ENCODE measurements at places on chromosomes 2 and 18.

- peak; percentile 96 for DNase-seq
These were observed at the start of gene SLC20A1 for GRCh38 chr2:112645310-112646101. TSS of gene SLC20A1 (plus strand) at chr2:112645939. CDS start at chr2:112646829, 890 bp downstream.

GRCh38 chr2:86461042-86461743 is 20.0 kb downstream of the KDM3A start:
- DNase-seq = no peak

DNA sequence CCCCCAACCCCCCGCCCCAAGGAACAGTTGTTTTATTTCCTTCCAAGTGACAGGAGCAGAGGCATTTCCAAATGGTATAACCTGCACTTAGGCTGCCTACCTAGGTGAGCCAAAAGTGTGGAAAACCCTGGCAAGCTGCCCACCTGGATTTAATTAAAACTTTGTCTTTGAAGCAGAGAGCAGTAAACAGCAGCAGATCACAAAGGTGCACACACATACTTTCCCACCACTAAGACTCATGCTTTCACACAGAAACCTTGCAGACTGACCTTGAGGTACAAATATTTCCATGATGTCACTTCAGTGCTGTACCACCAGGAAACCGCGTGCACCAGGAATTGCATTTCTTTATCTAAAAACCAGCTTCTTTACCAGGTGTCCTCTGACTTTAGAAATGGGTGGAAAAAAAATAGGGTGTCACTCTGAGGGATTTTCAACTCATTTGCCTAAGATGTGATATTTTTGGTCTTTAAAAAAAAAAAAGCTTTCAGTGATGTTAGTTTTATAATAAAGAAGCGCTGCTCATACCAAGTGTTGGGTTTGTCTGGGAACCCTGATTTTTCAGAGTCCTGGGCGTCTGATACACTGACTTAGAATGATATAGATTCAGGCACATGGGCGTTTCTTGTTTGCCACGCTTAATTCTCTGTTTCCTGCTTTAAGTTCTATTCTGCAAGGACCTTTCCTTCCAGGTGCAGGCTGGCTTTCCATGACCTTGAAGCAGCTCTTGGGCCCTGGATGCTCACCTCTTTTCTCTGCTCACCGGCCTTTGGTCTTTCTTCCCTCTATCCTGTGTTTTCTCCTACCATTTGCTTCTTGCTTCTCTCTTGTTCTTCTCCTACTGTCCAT is 70.7 kb upstream of the BCL2L11 start:
- DNase-seq = no peak

DNA sequence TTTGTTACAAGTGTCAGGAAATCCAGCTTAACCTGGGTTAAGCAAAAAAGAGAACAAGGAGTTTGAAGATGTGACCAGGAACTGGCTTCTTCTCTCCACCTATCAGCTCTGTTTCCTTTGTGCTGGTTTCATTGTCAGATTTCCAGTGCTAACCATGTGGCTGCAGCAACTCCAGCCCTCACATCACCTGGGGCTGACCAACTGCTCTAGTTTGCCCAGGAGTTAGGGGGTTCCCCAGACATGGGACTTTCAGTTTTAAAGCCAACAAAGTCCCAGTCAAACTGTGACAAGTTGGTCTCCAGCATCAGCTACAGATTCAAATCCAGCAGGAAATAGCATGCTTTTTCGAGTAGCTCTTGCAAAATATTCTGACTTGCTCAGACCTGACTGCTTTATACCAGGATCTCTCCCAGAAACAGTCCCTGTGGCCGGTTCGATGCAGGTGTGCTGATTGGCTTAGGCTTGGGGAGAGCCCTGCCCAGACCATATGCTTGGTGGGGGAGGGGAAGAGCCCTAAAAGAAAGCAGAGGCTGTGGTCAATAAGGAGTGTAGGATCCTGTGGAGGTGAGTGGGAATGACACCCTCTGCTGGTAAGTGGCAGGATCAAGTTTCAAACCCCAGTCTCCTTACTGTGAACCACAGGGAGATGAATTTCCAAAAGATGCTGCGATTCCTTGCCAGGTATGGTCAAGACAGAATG is 49.5 kb downstream of the KCNE4 start:
- DNase-seq = no peak

GRCh38 chr2:51976623-51977022 is 944.7 kb upstream of the NRXN1 start:
- DNase-seq = no peak

DNA sequence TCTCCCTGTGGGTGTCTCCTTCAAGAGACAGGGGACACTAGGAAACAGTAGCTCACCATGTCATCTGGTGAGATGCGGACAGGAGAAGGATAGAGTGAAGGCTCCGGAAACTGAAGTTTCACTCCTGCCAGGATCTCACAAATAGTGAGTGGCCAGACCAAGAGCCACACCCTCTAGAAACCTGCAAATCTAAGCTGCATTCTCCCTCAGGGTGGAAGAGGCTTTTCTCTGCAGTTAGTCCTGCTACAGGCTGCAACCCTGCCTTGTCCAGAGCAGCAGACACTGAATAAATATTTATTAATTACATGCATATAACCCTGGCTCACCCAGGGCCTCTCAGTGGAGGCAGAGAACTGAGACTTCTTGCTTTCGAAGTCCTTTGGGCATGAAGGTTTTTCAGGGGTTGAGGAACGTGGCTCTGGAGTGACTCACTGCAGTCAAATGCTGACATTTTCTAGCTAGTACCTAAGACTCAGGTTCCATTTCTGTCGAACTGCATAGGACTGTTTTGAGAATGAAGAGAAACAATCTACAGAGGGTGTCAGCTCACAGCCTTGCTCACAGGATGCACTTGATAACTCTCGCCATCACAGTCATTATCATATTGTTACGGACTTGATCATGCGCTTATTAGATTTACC is 87.3 kb downstream of the ACTR2 start:
- DNase-seq = no peak

DNA sequence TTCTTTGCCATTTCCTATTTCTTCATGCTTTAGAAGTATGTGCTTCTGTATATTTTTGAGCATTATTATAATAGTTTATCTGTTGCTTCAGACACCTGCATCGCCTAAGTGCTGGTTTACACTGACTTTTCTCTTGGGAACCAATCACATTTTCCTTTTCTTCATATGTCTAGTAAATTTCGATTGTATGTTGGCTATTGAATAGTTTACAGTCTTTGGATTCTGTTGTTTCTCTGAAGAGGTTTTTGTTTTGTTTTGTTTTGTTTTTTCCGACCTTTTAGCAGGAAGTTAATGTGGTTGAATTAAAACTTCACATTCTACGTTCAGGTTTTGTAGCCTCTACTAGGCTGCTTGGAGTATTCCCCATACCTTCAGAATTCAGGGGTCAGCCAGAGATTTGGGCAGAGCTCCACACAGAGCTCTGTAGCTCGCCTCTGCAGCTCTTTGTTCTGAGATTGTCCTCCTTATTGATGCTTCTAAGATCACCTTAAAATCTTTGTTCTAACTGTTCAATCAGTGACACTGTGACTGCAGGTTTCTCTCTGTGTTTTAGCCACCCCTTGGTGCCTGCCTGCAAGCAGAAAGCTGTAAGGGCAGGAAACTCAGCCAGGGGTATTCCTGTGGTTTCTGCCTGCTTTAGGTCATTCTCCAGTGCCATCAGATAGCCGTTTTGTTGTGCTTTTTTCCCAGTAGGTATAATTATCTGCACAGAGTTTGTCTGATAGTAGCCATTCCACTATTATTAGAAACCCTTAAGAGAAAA is 83.4 kb downstream of the FAM168B start:
- DNase-seq = no peak

DNA sequence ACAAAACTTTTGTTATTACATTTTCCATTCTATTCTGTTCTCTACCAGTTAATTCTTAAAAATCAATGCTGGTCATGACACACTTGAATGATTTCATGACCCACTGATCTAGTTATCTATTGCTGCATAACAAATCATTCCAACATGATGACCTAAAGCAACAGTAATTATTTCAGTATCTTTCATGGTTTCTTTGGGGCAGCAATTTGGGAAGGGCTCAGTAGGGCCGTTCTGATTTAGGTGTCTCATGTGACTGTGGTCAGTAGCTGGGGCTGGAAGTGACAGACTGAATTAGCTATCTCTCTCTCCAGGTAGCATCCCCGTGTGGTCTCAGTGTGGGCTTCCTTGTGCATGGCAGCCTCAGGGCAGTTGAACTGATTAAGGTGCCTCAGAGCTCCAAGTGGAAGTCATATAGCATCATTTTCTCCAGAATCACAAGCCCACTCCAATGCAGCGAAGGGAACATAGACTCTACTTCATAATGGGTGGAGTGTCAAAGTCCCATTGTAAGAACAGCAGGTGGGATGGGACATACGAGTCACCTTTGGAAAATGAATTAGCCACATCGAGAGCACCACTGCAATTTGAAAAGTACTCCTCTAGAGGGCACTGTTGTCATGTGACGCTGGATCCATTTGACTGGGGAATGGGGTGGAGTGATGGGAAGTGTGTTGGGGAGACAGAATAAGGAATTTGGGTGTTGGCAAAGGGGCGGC is 39.1 kb upstream of the FAM136A start:
- DNase-seq = no peak

- no peak for DNase-seq
These were observed 9.3 kb downstream of the TSN start for GRCh38 chr2:121764681-121765228.

GRCh38 chr2:62817995-62818713 is 112.6 kb downstream of the EHBP1 start:
- DNase-seq = no peak

- no peak for DNase-seq
These were observed 408.3 kb downstream of the NUP35 start for GRCh38 chr2:183532514-183532913.

DNA sequence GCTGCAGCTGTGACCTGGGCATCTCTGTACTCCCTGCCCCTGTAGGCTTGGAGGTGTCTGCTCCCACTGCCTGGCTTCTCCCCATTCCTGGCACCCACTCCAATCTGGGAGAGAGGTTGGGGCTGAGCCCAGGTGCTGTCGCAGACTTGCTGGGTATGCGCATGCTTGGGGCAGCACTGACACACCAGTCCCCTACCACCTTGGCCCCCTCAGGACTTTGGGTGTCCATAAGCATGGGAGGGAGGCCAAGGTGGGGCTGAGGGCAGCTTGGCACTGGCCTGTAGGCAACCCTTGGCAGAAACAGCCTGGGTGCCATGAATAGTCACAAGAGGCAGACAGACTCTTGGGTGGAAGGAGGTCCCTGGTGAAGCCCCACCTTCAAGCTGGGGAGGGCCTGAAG is 136.8 kb downstream of the QPCT start:
- no peak for DNase-seq

DNA sequence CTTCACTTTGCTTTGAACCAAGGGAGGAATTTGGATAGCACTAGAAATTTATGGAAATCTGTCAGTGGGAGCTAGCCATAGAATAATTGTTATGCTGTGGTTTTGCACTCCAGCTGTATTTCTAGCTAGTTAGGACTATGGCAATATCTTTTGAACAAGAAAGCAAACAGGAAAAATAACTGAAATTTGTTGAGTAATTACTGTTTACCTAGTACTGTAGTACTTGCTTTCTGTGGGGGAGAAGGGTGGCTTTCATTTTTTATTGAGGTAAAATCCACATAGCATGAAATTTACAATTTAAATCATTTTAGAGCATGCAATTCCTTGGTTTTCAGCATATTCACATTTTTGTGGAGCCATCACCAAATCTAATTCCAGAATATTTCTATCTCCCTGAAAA is 28.4 kb downstream of the MBD5 start:
- no peak for DNase-seq

GRCh38 chr2:187851955-187852561 is 297.8 kb upstream of the TFPI start:
- DNase-seq = no peak

DNA sequence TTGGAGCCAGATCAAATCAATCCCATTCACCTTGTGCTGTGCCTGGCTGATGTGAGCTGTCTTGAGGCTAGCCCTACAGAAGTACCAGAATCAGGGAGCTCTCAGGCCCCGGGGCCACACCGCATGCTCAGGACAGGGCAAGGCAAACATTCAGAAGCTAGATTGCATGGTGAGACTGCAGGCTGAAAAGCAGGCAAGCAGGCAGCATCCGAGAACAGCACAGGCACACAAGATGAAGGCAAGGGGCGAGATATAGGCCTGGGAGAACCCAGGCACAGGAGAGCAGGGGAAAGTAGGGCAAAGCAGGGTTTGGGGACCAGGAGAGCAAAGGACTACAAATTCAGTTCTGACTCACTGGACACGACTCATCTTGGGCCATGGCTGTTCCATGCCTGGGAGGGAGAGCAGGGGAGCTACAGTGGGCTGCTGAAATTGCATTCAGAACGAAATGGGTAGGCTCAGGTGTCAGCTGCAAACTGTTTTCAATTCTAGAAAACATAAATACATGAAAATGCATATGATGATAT is 59.6 kb downstream of the GALNT14 start:
- no peak for DNase-seq

GRCh38 chr2:158825021-158825420 is 29.9 kb downstream of the DAPL1 start:
- DNase-seq = no peak

GRCh38 chr18:62539284-62540165 is 16.7 kb downstream of the ZCCHC2 start:
- DNase-seq = no peak

DNA sequence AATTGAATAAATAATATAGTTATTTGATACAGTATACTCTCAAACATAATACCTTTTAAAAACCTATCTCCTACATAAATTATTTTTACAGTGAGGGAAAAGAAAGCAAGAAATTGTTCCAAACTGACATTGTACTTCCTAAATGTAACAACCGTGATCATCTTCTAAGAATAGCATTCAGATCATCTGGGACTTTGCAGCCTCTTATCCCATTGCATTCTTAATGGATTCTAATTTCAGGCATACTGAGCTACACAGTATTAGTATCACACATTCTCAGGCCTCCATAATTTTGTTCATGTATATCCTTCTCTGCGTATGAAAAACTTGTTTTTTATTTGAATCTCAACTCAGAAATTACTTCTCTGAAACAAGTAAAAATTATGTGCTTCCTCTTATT is 1134.7 kb upstream of the CDH2 start:
- no peak for DNase-seq

GRCh38 chr2:16166327-16166981 is 226.1 kb downstream of the MYCN start:
- DNase-seq = no peak

DNA sequence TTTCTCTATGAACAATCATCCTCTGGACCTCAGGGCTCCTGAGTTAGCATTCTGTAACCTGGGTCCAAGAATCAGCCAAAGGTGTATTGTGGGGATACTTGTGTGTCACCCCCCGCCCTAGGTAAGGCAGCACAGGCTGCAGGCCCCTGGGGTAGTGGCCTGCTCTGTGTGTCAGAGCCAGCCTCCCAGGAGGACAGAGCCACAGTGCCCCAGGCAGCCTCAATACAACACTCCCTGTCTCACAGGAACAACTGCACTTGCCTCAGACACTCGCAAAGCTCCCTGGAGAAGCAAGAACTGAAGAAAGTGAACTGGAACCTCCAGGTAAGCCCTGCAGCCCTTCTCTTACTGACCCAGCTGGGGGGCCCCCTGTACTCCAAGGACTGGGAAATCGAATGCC is 121.3 kb upstream of the PPP1CB start:
- DNase-seq = no peak

Measured in left forelimb (tissue), 1 donor.